ENCODE measurements at places on chromosomes 4 and X.

- DNase-seq = no peak
These were observed 95.9 kb downstream of the HS6ST2 start for GRCh38 chrX:132862562-132862961.

DNA sequence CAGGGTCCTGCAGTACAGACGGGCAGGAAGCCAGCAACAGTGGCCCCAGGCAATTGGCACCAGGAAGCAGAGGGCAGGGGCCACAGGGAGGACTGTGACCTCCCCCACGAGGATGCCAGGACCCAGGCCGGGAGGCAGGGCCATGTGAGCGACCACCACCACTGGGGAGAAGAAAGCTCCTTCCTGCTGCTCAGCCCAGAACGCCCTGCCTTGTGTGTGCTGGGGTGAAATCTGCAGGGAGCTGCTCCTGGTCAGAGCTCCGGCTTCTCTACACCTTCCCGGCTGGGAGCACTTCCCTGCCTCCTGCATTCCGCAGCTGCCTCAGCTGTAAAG, 100.4 kb downstream of the HMX1 start:
- no peak for DNase-seq

GRCh38 chrX:123807835-123808416, 51.9 kb upstream of the XIAP start:
- no peak for DNase-seq

DNA sequence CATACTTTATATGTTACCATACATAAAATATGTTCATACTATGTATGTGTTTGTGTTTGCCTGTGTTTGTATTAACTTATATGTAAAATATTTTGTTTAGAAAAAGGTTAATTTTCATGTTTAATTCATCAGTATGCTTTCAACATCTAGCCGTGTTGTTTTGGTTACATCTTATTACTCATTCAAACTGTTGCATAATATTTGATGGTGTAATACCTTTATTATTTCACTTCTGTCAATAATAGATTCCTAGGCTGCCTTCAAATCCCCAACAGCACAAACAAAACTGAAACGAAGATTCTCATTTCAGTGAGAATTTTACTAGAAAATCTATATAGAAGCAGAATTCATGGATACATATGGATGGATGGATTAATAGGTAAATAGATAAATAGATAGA, 462.3 kb upstream of the ADGRL3 start:
- DNase-seq = no peak

DNA sequence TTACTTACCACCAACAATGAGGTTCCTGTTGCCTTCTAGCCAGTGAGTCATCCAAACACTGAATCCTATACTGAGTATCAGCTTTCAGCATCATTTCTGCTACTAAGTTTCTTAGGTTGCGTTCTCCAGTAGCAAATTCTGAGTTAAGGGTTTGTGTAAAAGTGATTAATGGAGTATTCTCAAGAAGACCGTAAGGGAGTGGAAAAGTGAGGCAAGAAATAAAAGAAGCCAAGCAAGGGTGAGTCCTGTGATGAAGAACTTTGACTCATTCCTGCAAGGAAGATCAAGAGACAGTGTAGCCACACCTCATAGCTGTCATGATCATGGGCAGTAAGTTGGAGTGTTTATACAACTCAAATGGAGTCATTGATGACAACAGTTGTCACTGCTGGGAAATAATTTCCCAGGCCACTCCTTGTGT, 446.2 kb downstream of the RAPGEF2 start:
- no peak for DNase-seq

DNA sequence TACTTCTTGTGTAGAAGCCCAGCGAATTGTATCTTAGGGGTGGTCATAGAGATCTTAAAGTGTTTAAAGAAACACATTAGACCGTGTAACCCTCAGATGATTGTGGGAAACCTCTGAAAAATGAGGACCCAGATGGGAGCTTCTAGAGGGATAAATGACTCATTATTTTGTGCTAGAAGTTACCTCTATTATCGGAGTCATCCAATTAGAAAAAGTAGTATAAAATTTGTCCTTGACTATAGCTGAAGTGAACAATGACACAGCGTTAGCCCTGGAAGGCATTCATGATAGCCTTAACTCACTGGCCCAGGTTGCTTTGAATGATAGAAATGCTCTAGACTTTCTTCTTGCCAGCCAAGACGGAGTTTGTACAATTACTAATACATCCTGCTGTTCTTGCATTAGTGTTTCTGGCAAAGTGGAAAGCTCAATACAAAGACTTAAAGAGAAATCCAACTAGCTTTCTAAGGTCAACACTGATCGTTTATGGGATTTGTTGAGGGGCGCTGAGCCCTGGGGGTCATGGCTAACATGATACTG, 178.9 kb upstream of the VEGFC start:
- no peak for DNase-seq

GRCh38 chr4:183934761-183935160, 29.7 kb downstream of the STOX2 start:
- DNase-seq = no peak

All from AG04449 (cell line).